ENCODE measurements at places on chromosomes 5 and 9. TPM values are rescaled to one million over a fixed set of nuclear protein-coding genes. Genes with fewer than 3 reads are reported as not detected.

DNA sequence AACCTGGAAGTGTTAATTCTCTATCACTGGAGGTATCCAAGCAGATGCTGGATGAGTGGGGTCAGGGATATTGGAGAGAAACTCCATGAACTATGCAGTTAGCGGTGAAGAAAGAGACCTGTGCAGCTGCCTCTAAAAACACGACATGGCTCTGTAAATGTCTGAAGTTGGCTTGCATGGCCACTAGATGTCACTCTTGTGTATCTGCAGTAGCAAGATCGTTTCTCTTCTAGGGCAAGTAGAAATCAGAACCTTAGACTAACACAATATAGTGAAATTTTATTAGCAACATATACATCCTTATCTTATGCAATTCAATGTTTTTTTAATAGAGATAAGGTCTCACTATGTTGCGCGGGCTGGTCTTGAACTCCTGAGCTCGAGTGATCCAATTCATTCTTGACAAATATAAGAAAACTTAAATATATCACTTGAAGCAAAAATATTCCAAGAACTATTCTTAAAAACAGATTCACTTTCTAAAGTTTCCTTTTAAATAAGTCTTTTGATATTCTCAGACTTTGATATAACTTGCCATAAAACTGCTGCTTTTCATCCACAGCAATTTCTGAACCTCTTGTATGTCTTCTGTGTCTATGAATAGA lies 2.9 kb downstream of the OR2S2 start:
- peak; percentile 70 for DNase-seq

DNA sequence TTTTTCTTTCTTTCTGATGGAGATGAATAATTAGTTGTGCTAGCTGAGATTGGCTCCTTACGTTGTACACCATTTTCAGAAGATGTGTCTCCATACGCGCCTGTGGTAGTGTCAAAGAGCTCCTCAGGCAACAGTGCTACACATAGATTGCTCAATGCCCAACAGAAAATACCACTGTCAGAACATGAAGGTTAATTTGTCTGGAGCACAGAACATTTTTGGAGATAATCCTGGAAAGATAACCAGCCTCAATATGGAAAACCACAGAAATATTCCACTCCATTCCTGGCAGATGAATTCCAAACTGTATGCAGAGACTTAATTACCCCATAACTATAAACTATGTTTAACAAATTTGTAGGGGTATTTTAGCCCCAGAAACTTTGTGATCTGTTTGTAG lies 233.6 kb downstream of the MARCHF11 start:
- no peak for DNase-seq

- DNase-seq: no peak
Observed at GRCh38 chr5:32099486-32100035, 74.6 kb downstream of the GOLPH3 start.

GRCh38 chr5:14187660-14188059 lies 44.5 kb downstream of the TRIO start:
- no peak for DNase-seq

DNA sequence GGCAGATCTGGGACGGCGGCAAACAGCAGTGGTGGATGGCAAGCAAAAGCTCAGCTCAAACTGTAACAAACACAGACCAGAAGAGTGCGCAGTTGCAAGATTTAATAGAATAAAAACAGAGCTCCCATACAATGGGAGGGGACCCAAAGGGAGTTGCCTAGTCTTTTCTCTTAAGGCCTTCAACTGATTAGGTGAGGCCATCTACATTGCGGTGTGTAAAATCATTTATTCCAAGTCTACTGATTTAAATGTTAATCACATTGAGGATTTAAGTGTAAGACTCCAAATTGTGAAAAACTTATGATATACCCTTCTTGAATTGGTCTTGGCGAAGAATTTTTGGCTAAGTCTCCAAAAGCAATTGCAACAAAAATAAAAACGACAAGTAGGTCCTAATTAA lies 21.6 kb upstream of the C1QTNF3 start:
- DNase-seq: no peak

DNA sequence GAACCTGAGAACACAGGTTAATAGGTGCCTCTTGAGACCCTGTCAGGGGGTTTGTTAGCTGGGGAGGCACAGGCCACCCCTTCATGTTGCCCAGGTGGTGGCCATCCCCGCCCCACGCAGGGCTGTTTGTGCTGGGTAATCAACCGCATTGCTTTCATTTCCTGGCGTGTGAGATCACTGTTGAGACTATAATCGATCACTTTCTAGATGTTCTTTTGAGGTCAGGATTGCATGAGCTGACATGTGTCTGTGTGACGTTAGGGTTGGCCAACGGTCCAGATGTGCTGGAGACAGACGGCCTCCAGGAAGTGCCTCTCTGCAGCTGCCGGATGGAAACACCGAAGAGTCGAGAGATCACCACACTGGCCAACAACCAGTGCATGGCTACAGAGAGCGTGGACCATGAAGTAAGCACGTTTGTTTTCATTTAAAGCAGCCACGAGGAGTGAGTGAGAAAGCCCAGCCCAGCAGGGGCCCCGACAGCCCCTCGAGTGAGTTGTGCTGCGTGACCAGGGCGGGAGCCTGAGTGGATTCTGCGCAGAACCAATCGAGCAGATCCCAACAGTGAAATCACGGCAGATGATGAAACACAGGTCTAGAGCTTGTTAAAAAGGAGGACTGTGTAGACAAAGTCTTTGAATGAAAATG lies 115.0 kb upstream of the CACNA1B start:
- DNase-seq: no peak

IL33 gene
- not detected for total RNA-seq

DNA sequence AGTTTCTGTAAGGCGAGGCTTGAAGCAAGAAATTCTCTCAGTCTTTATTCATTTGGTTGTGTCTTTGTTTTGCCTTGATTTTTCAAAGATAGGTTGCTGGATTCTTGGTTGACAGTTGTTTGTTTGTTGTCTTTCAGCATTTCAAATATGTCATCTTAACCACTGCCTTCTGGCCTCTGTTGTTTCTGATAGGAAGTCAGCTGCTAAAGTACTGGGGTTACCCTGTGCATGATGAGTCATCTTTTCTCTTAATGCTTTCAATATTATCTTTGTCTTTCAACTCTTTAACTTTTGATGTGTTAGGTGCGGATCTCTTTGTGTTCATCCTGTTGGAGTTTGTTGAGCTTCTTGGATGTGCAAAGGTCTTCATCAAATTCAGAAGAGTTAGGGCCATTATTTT lies 1571.3 kb downstream of the MAT2B start:
- no peak for DNase-seq

CARTPT gene
- not detected for total RNA-seq

DNA sequence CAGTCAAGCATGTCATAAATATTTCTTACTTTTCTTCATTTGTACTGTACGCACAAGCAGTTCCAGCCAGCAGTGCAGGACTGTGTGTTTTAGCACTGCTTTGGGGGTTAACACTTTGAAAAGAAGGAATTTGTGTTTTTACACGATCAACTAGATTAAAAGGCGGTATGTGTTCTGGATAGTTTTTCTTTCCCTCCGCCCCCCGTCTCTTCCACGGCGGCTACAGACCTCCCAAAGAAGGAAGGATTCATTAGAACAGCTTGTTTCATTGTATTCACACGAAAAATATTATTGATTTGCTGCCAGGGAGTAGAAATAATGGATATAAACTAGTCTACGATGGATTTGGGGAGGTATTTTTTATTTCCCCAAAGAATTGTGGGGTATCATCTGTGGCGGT lies 336.8 kb upstream of the RFX3 start:
- no peak for DNase-seq

RANBP6 gene
- 39.7 TPM for total RNA-seq

DNA sequence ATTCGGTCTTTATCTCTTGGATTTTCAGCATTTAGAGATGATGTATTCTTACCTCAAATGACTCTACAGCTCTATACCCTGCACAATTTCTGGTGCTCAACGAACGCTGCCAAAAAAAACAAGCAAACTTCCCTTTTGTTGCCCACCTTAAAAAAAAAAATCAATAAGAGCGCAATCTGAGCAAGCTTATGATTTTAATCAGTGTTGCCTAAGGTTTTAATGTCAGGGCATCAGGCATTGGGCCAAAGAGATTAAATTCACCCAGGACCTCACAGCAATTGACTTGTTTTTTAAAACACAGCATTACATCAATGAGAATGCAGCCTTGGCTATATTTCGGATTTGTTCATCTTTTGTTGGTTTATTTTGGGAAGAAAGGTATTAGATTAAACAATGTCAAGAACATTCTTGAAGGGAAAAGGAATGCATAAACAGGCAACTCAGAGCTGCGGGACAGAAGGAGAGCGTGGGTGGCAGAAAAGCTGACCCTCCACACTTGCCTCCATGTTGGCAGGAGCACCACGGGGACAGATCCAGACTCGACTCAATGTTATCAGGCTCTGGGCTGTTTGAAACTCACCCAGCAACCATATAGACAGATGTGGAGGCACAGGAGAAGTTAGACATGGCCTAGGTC lies 127.5 kb upstream of the DAPK1 start:
- no peak for DNase-seq

DNA sequence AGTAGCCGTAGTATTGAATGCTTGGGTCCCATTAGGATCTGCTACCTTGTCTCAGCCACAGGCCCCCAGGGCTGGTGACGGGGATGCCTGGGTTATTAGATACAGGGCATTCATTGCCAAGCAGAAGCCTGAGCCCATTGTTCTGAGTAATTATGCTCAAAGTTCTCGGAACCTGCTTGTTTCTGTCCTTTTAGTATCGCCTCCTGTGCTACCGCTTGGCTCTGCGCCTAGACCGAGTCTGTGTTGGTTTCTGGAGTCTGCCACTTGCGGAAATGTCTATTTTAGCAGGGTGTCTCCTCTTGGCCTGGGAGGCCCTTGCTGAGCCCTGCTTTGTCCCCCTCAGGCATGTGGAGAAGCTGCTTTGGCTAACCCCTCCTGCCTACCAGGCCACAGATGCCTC lies 506.1 kb downstream of the BNC2 start:
- no peak for DNase-seq

DNA sequence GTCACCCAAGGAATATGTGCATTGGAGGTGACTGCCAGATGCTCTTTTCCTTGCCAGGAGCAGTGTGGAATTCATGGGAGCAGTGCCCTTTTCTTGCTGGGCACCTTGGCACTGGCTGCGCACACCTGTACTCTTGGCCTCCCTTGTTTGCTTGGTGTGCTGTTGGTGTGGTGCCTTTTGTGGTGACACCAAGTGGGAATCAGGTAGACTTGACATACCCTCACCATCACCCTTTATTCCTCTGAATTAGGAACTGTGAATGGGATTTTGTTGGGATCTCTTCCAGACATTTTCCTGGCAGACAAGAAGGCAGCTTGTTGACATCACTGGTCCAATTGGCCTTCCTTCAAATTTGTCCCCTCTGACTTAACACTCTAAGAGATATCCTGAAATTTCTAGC lies 82.3 kb downstream of the RAI14 start:
- DNase-seq: no peak

PCDHB6 gene
- not detected for total RNA-seq

- no peak for DNase-seq
Observed at GRCh38 chr5:59542851-59543820, 350.4 kb downstream of the PDE4D start.

C5orf52 gene
- not detected for total RNA-seq

- no peak for DNase-seq
Observed at GRCh38 chr5:135655468-135655815, 76.7 kb upstream of the CXCL14 start.

DNA sequence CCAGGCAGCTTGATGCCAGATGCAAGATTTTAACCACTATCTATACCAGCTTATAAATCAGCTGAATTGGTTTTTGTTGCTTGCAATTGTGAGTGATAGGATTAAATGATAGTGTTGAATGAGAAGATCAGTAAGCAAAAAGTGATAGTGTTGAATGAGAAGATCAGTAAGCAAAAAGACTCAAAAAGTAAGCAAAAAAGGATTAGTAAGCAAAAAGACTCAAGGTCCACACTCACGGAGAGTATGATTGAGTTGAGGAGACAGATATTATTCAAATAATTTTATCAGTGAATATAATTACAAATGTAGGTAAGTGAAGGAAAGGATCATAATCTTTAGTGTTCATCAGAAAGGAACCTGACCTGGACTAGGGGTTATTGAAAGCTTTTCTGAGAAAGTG lies 58.0 kb upstream of the ARRDC3 start:
- no peak for DNase-seq

PCDHGB1 gene
- total RNA-seq: not detected

- no peak for DNase-seq
Observed at GRCh38 chr5:55603922-55604321, 69.2 kb upstream of the PLPP1 start.

DNA sequence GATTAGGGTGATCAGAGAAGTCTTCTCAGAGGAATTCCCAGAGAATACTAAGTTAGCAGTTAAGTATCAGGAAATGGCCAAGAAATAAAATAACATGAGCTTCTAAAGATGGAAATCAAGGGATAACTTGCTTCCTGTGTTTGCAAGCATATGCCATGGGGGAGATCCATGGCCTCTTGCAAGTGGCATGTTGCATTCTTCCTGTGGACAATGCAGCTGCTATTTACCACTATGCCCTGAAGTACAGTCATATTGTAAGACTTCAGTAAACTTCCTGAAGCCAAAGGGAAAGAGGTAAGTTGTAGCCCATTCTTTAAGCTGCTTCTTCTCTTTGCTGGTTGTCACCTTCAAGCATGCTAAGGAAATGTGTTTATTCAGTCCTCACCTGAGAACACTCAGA lies 154.7 kb upstream of the RUSC2 start:
- DNase-seq: no peak

DNA sequence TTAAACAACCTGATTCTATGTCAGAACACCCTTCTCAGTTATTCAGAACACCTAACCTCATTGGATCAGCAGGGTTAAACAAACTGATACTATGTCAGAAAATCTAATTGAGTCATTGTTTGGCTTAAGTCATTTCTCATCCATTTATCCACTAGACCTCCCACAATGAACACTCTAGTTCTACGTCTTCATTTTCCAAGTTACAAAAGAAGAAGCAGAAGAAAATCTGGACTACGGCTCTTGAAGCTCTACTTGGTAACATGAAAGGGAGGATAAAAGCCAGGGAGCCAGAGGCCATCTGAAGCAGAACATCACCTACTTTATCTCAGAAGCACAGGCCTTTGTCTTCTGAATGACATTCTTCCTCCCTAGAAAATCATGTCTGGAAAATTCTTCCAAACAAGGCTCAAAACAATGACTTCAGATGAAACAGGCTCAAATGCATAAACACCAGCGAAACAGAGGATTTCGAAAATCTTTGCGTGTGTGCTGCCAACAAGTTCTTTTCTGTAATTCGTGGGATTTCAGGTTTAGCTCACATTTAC lies 35.4 kb upstream of the TGFBI start:
- no peak for DNase-seq

NRG2 gene
- total RNA-seq: 0.24 TPM

DNA sequence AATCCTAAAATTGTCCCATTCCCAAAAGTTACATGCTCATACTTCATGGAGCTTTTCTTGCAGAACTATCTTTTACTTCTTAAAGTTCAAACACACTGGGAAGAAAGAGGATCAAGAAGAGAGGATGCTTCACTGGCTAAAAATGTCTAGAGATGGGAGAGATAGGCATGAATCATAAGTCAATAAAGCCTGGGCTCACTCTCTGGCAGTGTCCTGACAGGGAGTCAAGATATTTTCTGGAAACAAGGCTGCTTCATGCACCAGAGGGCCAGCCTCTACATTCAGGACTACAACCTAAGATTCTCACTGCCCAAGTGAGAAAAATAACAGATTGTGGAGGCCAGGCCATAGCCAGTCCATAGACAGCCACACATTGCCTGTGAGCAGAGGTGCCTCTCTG lies 1358.4 kb downstream of the EFNA5 start:
- DNase-seq: no peak
